NCI-H2171 treated with DMSO at 0.1 percent for 48 hours (cell line): ENCODE measurements at places on chromosomes 6 and 20.

DNA sequence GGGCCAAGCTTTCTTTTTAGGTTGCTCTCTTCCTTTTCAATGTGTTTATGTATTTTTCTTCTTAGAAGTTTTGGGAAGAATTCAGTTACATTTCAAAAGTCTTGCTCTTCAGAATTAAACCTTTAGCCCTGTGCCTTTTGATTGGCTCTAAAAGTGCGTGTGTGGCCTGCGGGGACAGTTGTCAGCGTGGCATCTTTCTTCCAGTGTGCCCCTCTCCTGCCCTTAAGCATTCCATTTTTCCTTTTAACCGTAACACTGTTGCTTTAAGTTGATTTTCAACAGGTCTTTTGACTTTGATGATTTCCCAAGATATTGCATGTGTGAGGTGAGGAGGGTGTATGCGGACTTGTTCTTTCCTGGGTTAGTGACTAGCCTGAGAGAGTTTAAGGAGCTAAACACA lies 999.1 kb upstream of the FLRT3 start:
- no peak for DNase-seq

GRCh38 chr20:62366370-62367135 lies 559 bp downstream of the LAMA5 start:
- peak; percentile 66 for DNase-seq

GRCh38 chr20:3778976-3779375 lies 2.3 kb downstream of the SPEF1 start:
- DNase-seq = no peak

DNA sequence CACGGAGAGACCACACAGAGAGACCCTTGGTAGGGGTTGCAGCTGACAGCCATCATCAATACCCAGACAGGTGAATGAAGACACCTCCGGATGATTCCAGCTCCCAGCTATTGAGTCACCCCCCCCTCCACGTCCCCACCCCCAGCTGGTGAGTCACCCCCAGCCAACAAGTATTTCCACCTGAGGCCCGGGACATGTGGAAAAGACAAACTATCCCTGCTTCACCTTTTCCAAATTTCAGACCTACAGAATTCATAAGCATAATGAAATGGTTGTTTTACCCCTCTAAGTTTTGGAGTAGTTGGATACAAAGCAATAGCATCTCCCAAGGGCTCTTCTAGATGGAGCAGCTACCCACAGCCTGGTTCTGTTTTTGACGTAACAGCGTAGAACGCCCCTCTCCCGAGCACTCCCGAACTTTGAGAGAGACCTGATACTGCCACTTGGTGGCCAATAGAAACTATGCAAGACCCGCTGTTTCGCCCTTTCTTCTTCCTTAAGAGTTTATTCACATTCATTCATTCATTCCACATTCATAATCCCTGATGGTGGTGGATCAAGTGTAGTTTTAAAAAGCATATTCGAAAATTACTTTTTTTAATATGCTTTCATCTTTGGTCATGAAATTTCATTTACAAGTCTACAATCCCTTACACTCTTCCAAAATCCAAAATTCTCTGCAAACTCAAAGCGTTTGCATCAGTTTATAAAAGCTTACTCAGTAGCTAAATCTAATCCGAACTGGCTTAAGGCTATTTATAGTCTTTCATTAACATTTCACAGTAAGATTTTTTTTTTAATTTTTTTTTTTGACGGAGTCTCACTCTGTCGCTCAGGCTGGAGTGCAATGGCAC lies 15.1 kb upstream of the PPP1R16B start:
- peak; percentile 73 for DNase-seq

DNA sequence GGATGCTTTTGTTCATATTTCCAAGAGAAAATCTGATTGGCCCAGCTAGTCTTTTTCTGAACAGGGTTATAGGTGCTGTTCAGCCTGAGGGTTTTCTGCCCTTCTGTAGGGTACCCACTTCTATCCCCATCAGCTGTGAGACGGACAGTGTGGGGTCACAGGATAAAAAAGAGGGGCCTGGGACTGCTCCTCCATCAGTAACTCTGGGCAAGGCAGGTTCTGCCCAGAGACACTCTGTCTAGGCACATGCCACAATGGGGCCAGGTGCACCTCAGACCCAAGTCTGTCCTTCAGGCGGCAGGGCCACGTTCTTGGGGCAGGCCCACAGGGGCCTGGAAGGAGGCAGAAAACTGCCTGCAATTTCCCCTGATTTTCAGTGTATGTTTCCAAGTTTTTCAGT lies 20.0 kb downstream of the ID4 start:
- no peak for DNase-seq

DNA sequence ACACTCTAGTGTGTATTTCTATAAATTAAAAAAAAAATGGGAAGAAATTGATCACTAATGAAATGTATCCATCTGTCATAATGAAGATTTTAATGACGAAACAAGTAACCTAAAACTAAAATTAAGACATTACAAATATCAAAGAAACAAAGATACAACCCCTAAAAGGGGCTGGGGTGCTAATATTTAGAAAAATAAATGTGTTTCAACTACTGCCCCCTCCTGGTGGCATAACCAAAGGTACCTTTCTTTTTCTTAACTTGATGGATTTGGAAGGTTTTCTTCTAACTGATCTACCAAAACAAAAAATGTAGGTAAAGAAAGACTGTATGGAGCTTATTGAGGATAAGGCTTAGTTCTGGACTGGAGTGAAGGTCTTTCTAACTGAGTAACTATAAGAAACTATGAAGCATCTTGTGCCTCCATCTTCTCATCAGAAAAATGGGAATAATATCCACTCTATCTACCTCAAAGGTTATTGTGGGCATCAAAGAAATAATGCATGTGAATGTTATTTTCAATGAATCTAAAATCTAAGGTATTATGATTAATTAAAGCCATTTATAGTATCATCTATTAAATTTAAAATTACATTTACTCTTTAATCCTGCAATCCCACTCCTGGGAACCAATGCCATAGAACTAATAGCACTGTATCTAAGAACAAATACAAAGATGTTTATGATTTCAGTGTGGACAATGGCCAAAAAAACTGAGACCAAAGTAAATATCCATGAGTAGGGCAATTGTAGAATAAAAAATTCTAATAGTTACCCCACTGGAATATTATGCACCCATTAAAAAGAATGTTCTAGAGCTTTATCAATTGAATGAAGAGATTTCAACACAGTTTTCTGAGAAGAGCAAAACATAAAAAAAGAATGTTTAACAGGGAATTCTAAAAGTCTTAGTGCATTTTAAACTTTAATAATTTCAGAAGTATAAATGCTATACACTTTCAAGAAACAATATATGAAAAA lies 117.2 kb downstream of the BACH2 start:
- no peak for DNase-seq

DNA sequence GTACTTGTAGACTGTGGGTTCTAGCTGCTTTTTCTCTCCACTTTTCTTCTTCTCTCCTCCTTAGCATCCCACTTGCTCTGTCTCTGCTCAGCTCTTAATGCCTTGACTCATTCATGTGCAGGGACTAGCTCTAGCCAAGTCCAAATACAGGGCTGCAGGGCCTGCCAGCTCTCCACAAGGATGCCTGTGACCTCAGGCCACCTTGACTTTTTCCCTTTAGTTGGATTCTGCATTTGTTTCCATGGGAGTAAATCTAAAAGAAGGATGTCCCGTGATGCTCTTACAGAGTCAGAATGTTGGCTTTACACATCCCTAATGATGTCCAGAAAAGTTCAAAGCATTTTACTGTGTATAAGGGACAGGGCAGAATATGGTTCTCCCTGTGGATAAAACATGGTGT lies 101.8 kb upstream of the PREP start:
- DNase-seq = no peak

DNA sequence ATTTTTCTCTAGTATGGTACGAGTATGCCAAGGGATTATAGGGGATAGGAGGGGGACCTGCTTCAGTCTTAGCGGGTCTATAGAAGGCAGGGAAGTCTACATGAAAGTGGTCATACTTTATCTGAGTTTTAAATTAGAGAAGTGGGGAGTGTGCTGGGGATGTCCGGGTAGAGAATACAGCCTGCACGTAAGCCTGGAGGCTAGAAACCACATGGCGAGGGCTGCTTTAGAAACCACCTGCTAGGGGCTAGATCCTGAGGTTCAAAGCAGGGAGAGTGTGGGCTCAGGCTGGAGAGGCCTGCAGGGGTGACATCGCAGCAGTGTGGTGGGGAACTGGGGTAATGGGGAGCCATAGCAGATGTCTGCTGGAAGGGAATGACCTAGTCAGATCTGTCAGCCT lies 85.2 kb downstream of the VEGFA start:
- no peak for DNase-seq

- DNase-seq = no peak
These were observed 32.3 kb downstream of the SNX9 start for GRCh38 chr6:157855325-157855724.

DNA sequence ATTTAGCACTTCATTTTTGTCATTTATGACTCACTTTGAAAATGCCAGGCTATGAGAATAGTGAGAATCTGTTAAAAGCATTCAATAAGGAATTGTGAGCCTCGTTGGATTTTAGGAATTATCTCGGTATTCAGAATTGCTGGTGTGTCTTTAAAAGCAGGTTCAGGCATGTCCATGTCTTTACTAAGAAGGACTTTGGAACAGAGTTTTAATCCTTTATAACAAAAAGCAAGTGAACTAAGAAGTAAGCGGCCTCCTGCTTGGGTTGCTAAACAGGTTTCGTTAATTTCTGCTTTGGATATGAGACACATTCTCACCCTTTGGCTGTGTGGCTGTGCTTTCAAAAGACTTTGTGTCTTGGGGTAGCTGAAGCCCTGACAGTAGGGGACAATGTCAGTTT lies 74.9 kb downstream of the IGF2R start:
- DNase-seq = no peak

- DNase-seq = no peak
These were observed 4.5 kb downstream of the LRRC1 start for GRCh38 chr6:53799340-53799739.

- DNase-seq = no peak
These were observed 100.7 kb downstream of the PRKN start for GRCh38 chr6:162626869-162627268.

- DNase-seq = no peak
These were observed 100.2 kb downstream of the FIG4 start for GRCh38 chr6:109791301-109791700.

GRCh38 chr6:126716826-126717509 lies 377.1 kb downstream of the CENPW start:
- no peak for DNase-seq

DNA sequence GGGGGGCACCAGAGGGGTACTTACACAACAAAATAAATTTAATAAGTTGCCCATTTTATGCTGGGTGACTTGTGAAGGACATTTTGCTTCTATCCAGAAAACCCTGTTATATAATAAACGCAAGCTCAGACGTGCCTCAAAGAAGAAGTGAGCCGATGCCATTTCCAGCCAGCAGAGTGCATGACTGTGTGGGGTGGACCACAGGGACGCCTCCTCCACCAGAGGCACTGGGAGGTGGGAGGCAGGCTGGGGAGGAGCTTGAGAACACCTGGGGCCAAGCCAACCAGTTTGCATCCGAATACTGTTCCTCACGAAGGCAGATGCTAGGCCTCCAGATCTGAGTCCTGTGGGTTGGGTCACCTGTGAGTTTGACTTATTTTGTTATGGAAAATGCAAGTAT lies 363.8 kb downstream of the RNGTT start:
- peak; percentile 14 for DNase-seq

DNA sequence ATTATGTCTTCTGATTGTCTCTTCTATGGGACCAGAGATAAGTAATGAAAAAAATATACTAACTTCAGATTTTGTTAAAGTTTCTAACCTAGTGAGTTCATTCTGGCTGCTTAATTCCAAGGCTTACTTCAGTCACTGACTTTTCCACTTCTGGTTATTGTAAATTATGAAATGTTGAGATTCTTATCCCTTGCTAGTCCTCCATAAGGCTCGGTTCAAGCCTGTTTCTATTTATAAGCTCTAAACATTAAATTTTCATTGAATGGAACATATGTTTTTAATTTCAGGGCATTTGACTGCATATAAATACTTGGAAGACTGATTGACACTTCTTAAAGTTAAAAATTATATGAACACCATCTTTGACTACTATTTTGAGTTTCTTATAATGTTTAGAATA lies 23.6 kb upstream of the NKAIN2 start:
- no peak for DNase-seq

DNA sequence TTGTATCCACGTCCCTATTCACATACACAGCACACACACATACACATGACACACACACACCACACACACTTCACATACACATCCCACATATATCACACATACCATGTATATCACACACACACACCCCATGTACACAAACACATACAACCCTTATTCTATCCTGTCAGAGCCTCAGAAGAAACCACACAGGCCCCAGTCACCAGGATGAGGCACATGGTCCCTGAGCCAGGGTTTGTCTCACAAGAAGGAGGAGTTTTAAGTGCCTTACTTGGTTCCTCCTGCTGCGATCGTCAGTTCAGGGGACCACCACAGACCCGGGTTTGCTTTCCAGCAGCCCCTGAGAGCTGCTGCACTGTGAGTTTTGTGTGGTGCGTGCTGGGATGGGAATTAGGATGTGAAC lies 23.6 kb downstream of the BFSP1 start:
- DNase-seq = no peak

GRCh38 chr6:108476847-108477430 lies 83.8 kb upstream of the FOXO3 start:
- no peak for DNase-seq

GRCh38 chr6:6927521-6928361 lies 180.0 kb upstream of the RREB1 start:
- no peak for DNase-seq

GRCh38 chr6:43817192-43817591 lies 47.2 kb downstream of the VEGFA start:
- DNase-seq = no peak

- peak; percentile 92 for DNase-seq
These were observed 1.1 kb upstream of the RIN2 start for GRCh38 chr20:19756761-19757486.

DNA sequence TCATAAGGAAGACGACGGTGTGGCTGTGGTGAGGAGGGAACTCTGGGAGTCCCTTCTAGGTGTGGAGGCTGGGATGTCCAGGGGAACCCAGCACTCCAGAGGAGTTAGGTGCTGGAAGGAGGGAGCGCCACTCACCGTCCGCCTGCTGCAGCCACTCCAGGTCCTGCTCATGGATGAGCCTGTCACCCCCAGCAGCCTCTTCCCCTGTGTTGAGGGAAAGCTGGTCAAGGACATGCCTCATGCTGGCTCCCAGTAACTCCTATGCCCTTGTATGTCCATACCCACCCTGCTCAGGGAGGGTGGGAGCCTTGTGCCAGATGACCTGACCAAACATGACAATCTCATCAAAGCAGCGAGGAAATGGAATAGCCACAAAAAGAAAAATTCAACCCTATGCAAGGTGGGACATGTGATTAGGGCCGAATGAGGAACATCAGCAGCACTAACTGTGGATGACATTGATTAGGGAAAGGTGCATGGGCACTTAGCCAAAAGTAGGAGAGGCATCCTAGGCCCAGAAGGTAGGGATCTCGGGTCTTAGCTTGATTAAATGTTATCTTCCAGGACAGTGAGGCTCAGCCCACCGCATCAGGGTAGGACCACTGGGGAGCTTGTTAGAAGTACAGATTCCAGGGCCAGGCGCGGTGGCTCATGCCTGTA lies 3.0 kb downstream of the DNPH1 start:
- DNase-seq = no peak
